Stimulated activated CD4-positive, alpha-beta T cell treated with anti-CD3 and anti-CD28 coated beads, TNF-alpha, amount 100 ng/mL, for 24 hours (primary cell): ENCODE measurements at places on chromosomes 7 and 10.

DNA sequence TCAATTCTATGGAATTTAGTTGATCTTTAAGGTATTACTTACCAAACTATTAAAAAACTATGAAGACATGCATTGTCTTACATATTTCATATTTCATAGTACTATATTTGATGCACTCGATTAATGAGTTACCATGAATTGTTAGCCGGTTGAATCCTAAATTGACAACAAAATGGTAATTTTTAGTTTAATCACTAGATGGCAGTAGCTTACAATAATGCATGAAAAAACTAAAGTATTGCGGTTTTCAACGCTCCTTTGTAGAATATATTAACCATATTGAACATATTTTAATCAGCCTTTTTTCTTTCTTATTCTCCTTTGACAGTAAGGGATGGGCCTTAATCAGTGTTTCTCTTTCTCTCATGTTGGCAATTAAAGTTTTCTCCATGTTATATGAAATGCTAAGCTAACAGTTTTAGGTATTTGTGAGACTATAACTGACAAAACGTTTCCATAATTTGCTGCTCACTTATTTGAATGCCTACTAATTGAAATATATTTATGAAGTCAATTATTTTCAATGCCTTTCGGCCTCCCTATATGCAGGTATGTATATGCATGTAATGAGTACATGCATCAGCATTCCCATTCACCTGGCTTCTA lies 48.5 kb upstream of the ARL4A start:
- no peak for DNase-seq

- DNase-seq = no peak
These were observed 390.9 kb upstream of the MKI67 start for GRCh38 chr10:128517167-128517566.

DNA sequence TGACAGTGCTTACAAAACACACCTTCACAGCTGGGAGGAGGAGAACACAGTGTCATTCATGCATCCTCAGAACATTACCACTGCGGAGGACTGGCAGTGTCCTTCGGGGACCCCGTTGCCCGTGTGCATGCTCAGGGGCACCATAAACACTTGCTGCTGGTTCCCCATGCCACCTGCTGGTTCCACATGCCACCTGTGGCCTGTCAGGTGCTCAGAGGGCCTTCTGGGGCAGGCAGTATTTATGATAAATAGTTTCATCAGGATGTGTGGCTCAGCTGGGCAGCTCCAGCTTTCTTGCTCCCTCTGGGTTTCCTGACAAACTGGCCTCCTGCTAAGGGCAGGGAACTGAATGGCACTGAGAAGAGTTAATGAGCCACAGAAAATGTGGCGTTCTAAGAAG lies 32.1 kb downstream of the CELF2 start:
- no peak for DNase-seq

GRCh38 chr7:71612911-71613310 lies 481.0 kb downstream of the GALNT17 start:
- no peak for DNase-seq

DNA sequence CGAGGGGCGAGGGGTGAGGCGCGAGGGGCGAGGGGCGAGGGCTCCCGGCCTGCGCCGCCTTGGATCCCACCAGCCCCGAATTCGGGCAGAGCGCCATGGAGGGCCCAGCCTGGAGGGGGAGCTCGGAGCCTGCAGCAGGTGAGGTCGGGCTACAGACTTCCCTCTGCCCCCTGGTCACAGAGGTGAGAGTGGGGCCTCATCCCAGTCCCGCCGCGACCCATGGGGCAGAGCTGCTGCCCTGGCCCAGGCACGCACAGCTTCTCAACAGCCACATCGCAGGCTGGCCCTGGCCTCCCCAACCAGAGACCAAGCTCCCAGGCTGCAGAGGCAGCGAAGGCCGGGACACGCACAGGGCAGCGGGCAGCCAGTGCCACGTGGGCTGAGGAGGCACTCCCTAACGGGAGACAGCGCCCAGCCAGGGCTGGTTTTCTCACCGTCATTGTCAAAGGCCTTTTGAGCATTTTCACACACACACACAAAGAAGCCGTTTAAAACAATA lies 191.8 kb downstream of the PTPRN2 start:
- no peak for DNase-seq

GRCh38 chr7:77205706-77206105 lies 6.1 kb upstream of the FGL2 start:
- DNase-seq = no peak

DNA sequence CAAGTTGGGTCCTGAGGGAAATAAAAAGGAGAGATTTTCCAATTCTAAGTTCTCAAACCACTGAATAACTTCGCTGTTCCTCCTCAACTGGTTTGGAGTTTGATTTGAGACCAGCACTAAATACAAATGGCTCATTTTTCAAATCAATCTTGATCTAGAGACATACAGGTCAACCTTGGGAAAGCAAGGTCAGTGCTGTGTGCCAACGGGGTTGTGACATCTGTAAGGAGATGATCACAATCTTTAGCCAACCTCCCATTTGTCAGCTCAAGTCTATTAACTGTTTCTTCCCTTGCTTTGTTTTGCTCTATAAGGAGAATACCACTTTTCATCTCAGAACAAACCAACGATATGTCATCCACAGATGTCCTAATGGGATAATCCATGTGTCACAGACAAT lies 131.1 kb downstream of the TAX1BP1 start:
- no peak for DNase-seq
